Activated CD8-positive, alpha-beta T cell treated with anti-CD3 and anti-CD28 coated beads for 36 hours (primary cell): ENCODE measurements at places on chromosomes 5 and 9.

DNA sequence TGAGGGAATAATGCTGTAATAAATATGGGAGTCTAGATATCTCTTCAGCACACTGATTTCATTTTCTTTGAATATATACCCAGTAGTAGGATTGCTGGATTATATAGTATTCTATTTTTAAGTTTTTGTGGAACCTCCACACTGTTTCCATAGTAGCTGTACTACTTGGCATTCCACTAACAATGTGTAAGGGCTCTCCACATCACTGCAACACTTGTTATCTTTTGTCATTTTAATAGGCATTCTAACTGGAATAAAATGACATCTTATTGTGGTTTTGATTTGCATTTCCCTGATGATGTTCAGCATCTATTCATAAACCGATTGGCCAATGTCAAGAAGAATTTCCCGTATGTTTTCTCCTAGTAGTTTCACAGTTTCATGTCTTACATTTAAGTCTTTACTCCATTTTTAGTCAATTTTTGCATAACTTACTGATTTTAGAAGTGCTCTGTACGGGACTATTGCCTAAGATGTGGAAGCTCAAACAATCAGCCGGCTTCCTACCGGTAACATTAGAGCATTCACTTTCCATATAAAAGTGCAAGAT is 1078.8 kb downstream of the TAF11L14 start:
- no peak for DNase-seq

DNA sequence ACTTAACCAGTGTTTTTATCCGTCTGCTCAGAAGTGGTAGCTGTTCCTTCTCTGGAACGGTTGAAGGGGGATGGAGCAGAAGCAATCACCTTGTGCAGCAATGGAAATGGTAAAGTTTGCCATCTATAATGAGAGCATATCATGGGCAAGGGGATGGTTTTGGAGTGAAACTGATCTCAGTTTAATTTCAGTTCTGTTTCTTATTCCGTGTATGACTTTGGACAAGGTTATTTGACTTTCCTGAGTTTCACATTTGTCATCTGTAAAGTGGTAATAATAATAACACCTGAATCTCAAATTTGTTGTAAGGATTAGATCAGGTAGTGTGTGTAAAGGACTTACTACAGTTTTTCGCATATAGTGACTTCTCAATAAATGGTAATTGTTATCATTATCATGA is 106.1 kb downstream of the PCSK1 start:
- DNase-seq: no peak

DNA sequence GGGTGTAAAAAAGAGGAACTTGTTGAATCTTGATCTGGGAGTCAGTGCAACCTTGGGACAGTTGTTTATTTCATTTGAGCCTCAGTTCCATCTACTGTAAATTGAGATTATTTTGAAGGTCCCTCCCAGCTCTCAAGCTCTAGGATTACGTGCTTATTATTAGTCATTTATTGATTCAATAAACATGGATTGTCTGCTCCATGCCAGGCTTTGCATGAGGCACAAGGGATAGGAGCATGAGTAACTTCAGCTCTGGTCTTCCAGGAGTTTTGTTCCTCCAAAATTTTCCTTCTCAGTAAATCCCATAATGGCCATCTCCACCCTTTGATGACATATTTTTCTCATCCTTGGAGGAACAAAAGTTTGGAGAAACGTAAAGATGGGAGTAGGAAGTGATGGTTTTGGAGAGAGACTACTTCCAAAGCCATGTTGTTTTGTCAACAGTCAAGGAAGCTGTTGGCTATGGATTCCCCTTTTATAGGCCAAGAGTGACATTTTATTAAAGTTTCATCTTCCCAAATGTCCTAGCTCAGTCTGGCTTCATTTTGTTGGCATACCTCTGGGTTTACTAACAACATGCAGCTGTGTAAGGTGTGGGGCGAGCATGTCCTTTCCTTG is 244.6 kb downstream of the DMRT2 start:
- no peak for DNase-seq

GRCh38 chr5:24621792-24622191 is 23.0 kb downstream of the CDH10 start:
- no peak for DNase-seq

- DNase-seq: no peak
Observed at GRCh38 chr9:79705704-79706103, 133.9 kb downstream of the TLE4 start.

DNA sequence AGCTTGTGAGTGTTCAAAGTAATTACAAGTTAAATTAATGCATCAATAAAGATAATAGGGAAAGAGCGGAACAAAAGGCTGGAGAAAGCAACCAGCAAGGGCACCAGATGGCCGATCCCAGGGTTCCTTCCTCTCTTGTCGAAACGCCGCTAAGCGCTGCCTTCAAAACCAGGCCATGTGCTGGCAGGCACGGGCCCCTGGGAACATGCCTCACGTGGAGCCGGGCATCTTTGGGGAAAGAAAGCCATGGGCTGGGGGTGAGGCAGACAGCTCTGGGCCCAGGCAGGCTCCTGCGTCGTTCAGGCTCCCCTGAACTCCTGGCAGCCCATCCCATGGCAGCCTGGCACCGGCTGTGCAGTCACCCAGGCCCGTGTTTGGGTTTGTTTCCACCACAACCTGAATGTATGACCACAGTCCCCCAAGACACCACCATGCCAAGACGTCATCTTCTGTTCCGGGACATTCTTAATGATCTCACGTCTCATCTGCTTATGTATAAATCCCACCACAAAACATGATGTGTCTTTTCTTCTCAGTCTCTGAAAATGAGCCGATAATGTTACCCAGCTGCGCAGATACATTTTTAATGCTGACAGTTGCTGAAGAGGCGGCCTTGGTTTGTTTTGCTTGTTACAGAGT is 110.4 kb upstream of the SARDH start:
- DNase-seq: no peak
